ENCODE measurements at places on chromosomes 5 and 9.

- H3K4me1 ChIP-seq = peaks cover 23% of the 10 kb centered on the region
- H3K27ac ChIP-seq = peak overlapping the region; percentile 33
- no peak for DNase-seq
- no peak overlapping the region for H3K4me3 ChIP-seq
These were observed 37.8 kb downstream of the NEURL1B start for GRCh38 chr5:172678902-172679301.

GRCh38 chr5:128196791-128197190, 113.2 kb downstream of the SLC12A2 start:
- H3K4me3 ChIP-seq = no peak overlapping the region
- H3K27ac ChIP-seq = no peak overlapping the region
- peaks cover 3% of the 10 kb centered on the region for H3K4me1 ChIP-seq
- H3K27me3 ChIP-seq = no peaks in the 10 kb centered on the region
- no peak for DNase-seq

DNA sequence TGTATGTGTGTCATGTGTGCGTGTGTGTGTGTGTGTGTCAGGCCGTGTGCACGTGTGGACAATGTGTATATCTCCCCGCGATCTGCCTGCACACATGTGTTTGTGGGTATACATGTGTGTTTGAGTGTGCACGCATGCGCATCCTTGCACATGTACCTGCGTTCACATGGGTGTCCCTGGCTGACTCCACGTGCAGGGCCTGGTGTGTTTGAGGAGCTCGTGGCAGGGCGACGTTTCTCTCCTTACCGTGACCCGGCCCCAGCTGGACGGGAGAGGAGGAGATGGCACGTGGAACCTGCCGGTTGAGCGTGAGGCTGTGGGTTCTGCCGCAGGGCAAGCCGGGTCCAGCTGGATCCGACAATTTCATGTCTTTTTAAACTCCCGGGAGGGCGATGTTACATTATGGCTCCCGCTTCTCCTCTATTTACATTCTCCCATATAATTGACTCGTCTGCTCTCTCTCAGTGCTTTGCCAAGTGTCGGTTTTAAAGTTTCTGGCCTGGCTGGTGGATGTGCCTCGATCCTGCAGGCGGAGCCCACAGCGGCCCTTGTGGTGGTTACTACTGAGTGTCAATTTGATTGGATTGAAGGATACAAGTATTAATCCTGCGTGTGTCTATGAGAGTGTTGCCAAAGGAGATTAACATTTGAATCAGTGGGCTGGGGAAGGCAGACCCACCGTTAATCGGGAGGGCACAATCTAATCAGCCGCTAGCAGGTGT, 5.9 kb downstream of the COL5A1 start:
- no peak overlapping the region for H3K4me3 ChIP-seq
- DNase-seq = peak; percentile 79
- H3K27ac ChIP-seq = no peak overlapping the region
- H3K36me3 ChIP-seq = no peaks in the 10 kb centered on the region
- H3K27me3 ChIP-seq = peaks cover 14% of the 10 kb centered on the region

- H3K4me1 ChIP-seq = no peaks in the 10 kb centered on the region
- no peaks in the 10 kb centered on the region for H3K27me3 ChIP-seq
- H3K4me3 ChIP-seq = no peak overlapping the region
These were observed 218.1 kb downstream of the MPDZ start for GRCh38 chr9:13061390-13061789.

DNA sequence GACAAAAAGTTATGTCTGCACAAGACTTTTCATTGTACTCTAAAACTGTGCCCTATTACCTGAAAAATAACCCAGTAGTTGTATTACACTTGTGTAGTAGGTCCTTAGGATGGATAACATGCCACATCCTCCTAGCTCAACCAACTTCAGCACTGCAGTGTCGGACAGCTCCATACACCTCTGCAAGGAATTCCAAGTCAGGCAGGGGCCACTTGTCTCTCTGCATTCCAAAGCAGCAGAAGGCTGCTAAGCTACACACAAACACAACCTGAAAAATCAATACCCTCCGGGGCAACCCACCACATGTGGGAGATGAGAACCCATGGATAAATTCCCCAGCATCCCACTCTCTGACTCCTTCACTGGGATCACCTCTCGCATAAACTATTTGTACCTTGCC, 50.2 kb downstream of the MED10 start:
- H3K4me1 ChIP-seq = no peaks in the 10 kb centered on the region
- peak; percentile 41 for DNase-seq
- H3K27ac ChIP-seq = no peak overlapping the region
- no peaks in the 10 kb centered on the region for H3K27me3 ChIP-seq
- no peaks in the 10 kb centered on the region for H3K36me3 ChIP-seq

- H3K4me3 ChIP-seq = no peak overlapping the region
- H3K36me3 ChIP-seq = no peaks in the 10 kb centered on the region
- DNase-seq = no peak
- peaks cover 4% of the 10 kb centered on the region for H3K4me1 ChIP-seq
- H3K27me3 ChIP-seq = no peaks in the 10 kb centered on the region
- no peak overlapping the region for H3K27ac ChIP-seq
These were observed 47.8 kb upstream of the IER5L start for GRCh38 chr9:129225815-129226214.

- H3K27me3 ChIP-seq = no peaks in the 10 kb centered on the region
- H3K4me1 ChIP-seq = no peaks in the 10 kb centered on the region
- H3K4me3 ChIP-seq = no peak overlapping the region
These were observed 5.4 kb downstream of the IL7R start for GRCh38 chr5:35862126-35862525.

DNA sequence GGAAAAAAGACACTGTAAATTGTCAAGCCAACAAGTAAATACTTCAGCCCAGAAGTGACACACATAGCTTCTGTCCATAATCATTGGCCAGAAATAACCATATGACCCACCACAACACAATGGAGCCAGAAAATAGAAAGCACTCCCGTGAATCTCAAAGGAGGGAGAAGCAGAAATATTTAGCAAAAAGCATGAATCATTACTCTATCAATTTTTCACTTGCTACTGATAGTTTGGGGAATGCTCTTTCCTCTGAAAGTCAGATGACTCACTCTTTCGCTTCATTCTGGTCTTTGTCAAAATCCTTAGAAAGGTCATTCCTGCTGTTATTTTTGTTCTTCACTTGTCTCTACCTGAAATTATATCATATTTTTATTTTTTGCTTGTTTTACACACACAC, 312.6 kb downstream of the TMEM232 start:
- no peaks in the 10 kb centered on the region for H3K4me1 ChIP-seq
- H3K27ac ChIP-seq = no peak overlapping the region
- H3K4me3 ChIP-seq = no peak overlapping the region
- H3K36me3 ChIP-seq = no peaks in the 10 kb centered on the region
- no peak for DNase-seq

DNA sequence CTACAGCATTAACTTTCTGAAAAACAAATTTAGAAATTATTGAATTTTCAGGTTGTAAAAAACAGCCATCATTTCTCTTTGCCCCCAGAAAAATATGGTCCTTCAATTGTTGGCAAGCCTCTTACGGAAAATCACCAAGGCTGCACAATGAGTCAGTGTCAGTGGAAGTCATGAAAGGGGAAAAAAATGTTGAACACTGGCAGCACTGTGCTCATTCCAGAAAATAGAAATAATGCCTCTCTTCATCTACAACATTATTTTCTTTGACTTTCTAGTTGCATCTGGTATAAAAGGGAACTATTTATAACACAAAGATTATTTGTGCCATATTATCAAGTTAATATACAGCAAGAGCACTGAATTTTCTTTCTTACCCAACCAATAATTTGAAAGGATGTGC, 26.7 kb upstream of the STK32A start:
- peak overlapping the region; percentile 86 for H3K27ac ChIP-seq
- no peaks in the 10 kb centered on the region for H3K4me1 ChIP-seq
- no peak overlapping the region for H3K4me3 ChIP-seq

DNA sequence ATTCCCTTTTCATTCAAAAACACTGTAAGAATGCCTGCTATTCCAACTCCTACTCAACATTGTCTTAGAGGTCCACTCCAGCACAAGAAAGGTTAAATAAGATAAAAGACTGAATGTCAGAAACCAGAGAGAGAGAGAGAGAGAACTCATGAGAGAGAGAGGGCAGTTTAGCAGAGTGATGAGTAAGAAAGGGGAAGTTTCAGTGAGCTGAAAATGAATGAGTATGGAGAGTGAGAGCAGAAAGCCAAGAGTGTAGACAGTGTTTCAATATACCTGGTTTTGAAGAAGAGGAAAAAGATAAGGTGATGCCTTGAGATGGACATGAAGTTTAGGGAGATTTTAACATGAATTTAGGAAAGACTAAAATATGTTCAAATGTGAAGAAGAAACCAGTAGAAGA, 528.0 kb upstream of the SEMA6A start:
- no peak for DNase-seq
- no peaks in the 10 kb centered on the region for H3K27me3 ChIP-seq
- H3K27ac ChIP-seq = no peak overlapping the region

GRCh38 chr9:126915281-126915816, 767 bp downstream of the RALGPS1 start:
- peaks cover 20% of the 10 kb centered on the region for H3K4me1 ChIP-seq
- no peak overlapping the region for H3K27ac ChIP-seq
- no peak for DNase-seq

GRCh38 chr5:158684469-158684868, 415.2 kb downstream of the EBF1 start:
- DNase-seq = no peak
- no peaks in the 10 kb centered on the region for H3K36me3 ChIP-seq
- no peak overlapping the region for H3K4me3 ChIP-seq
- no peaks in the 10 kb centered on the region for H3K27me3 ChIP-seq
- no peaks in the 10 kb centered on the region for H3K4me1 ChIP-seq
- H3K27ac ChIP-seq = no peak overlapping the region

DNA sequence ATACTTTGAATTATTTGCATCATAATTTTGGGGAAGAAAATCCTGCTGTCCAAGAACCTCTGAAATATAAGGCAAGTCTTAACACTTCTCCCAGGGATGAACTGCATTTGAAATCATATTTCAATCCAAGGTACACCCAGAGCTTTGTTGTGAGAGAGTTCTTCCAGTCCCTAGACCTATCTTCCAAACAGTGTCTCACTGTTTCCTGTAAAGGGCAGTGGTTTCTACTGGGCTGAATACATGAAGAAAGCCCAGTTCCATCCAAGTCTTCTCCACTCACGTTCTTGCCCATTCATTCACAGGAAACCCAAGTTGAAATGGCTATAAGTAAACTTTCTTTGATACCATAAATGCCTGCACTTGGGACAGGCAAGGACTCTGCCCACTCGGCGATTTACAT, 108.3 kb upstream of the LHFPL2 start:
- H3K27me3 ChIP-seq = no peaks in the 10 kb centered on the region
- no peak overlapping the region for H3K27ac ChIP-seq
- no peak for DNase-seq
- H3K4me3 ChIP-seq = no peak overlapping the region

DNA sequence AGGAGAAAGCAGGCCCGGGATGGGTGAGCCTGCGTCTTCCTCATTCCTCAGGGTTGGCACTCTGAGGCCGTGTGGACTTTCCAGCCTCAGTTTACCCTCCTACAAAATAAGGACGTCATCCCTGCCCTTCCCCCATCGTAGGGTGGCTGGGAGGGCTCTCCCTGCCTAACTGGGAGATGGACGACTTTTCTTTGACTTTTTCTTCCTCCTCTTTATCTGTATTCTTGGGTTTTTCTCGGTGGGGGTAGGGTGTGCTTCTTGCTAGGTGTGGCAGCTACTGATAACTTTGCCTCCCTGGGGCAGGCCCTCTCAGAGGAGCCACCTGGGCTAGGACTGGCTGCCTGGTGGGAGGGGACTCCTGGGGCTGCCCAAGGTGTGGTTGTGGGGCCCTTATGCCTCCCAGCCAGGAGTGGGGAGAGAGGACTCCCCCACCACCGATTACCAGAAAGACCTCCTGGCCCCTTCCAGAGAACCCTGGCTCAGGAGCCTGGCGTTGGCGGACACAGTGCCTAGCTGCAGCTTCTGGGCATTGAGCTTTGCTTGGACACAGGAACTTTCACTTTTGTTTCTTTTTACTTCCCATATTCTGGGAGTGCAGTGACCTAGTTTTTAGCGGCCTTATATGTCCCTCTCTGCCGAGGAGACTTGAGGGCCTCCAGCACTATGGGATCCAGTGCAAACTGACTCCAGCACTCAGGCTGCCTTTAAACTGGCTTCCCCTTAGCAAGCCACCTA, 6.1 kb downstream of the GLIPR2 start:
- H3K27ac ChIP-seq = peak overlapping the region; percentile 40
- peaks cover 47% of the 10 kb centered on the region for H3K4me1 ChIP-seq
- no peak for DNase-seq
- peaks cover 12% of the 10 kb centered on the region for H3K36me3 ChIP-seq
- H3K4me3 ChIP-seq = no peak overlapping the region

- no peak overlapping the region for H3K27ac ChIP-seq
- DNase-seq = no peak
- no peaks in the 10 kb centered on the region for H3K27me3 ChIP-seq
- no peaks in the 10 kb centered on the region for H3K4me1 ChIP-seq
- H3K36me3 ChIP-seq = peaks cover 3% of the 10 kb centered on the region
These were observed 33.1 kb downstream of the RASA1 start for GRCh38 chr5:87300744-87301143.

- H3K27me3 ChIP-seq = no peaks in the 10 kb centered on the region
- no peak overlapping the region for H3K4me3 ChIP-seq
- H3K4me1 ChIP-seq = no peaks in the 10 kb centered on the region
- no peak overlapping the region for H3K27ac ChIP-seq
- peaks cover 3% of the 10 kb centered on the region for H3K36me3 ChIP-seq
- no peak for DNase-seq
These were observed 92.6 kb downstream of the CWC27 start for GRCh38 chr5:64861281-64861680.

DNA sequence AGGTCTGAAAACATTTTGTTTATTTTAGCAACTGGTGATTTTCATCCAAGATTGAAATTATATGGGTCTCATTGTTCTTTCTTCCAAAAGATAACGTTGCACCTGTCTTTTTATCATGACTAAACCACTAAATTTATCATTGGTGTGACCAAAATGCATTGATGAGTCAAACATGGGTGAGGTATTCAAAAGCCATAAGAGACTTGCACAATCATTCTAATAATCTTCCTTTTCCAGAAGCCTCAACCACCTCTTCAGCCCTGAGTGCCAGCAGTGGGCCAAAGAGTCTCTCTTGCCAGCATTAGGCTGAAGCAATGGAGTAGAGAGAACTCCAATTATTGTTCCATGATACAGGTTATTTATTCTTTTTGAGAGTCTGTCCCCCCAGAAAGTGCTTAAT, 198.9 kb downstream of the LURAP1L start:
- no peaks in the 10 kb centered on the region for H3K4me1 ChIP-seq
- no peaks in the 10 kb centered on the region for H3K27me3 ChIP-seq
- no peak for DNase-seq
- no peak overlapping the region for H3K4me3 ChIP-seq
- H3K36me3 ChIP-seq = no peaks in the 10 kb centered on the region
- no peak overlapping the region for H3K27ac ChIP-seq

DNA sequence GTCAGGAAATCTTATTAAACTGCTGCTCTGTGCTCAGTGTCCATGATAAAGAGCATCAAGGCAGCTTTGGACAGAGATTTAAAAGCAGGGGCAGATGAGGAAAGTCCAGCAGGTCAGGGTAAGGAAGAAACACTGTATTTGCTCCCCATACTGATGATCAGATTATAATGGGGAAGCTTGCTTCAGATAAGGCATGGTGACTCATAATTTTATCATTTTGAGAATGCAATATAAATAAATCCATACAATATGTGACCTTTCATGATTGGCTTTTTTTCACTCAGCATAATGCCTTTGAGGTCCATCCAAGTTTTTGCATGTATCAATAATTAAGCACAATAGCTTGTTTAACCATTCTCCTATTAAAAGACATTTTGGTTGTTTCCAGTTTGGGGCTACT, 48.1 kb upstream of the LHFPL2 start:
- H3K4me1 ChIP-seq = no peaks in the 10 kb centered on the region
- H3K27ac ChIP-seq = no peak overlapping the region
- H3K27me3 ChIP-seq = no peaks in the 10 kb centered on the region
- no peak for DNase-seq

GRCh38 chr5:10644192-10644591, 80.3 kb downstream of the ANKRD33B start:
- no peak overlapping the region for H3K27ac ChIP-seq
- no peaks in the 10 kb centered on the region for H3K4me1 ChIP-seq
- H3K4me3 ChIP-seq = no peak overlapping the region
- H3K27me3 ChIP-seq = peaks cover 3% of the 10 kb centered on the region
- no peaks in the 10 kb centered on the region for H3K36me3 ChIP-seq
